Cardiac ventricle fibroblast (primary cell): ENCODE measurements at places on chromosomes 5 and 9. TPM values are rescaled to one million over a fixed set of nuclear protein-coding genes. Genes with fewer than 3 reads are reported as not detected.

The ZFR gene
- total RNA-seq = 43.9 and 48.1 TPM in 2 replicates

The SRP19 gene
- 54.2 and 73.3 TPM in 2 replicates for total RNA-seq

The PAEP gene
- total RNA-seq = not detected in 2 replicates

The PCBD2 gene
- total RNA-seq = 3.3 TPM in 2 replicates

The CARD9 gene
- total RNA-seq = 0.31 and 0.88 TPM in 2 replicates

The FBXO10 gene
- total RNA-seq = 4.7 and 5.2 TPM in 2 replicates

The SH3RF2 gene
- not detected in 2 replicates for total RNA-seq

The ANKRD31 gene
- total RNA-seq = under 0.01 and 0.05 TPM in 2 replicates

The CDH12 gene
- total RNA-seq = not detected in 2 replicates

The TLX3 gene
- not detected in 2 replicates for total RNA-seq

The PPP2R2B gene
- not detected in 2 replicates for total RNA-seq

The PCDHB7 gene
- 1.2 and 1.3 TPM in 2 replicates for total RNA-seq

The CER1 gene
- not detected in 2 replicates for total RNA-seq

The ANGPTL2 gene
- total RNA-seq = 103 and 157 TPM in 2 replicates

The HSD17B3 gene
- total RNA-seq = not detected in 2 replicates

The SLC1A1 gene
- total RNA-seq = 16.2 and 18.7 TPM in 2 replicates

The CDH9 gene
- not detected in 2 replicates for total RNA-seq

The PCDHB13 gene
- 1.4 and 1.7 TPM in 2 replicates for total RNA-seq

The CRB2 gene
- not detected in 2 replicates for total RNA-seq

The P4HA2 gene
- 72.7 and 74.6 TPM in 2 replicates for total RNA-seq

The SLC46A2 gene
- total RNA-seq = not detected in 2 replicates

The ANKRD34B gene
- total RNA-seq = not detected in 2 replicates

The TUSC1 gene
- total RNA-seq = 5.7 and 8.0 TPM in 2 replicates

The UNC5A gene
- total RNA-seq = 0.44 and 0.78 TPM in 2 replicates

The DBH gene
- not detected in 2 replicates for total RNA-seq

The HCN1 gene
- total RNA-seq = not detected in 2 replicates

The FLT4 gene
- total RNA-seq = 2.0 and 2.8 TPM in 2 replicates

The CKMT2 gene
- not detected in 2 replicates for total RNA-seq

The SV2C gene
- total RNA-seq = not detected in 2 replicates

The GRM6 gene
- total RNA-seq = not detected in 2 replicates

The C1QTNF3 gene
- total RNA-seq = 0.31 and 0.78 TPM in 2 replicates

The ARL10 gene
- 8.4 and 9.0 TPM in 2 replicates for total RNA-seq

The AQP7 gene
- total RNA-seq = 2.9 and 3.7 TPM in 2 replicates

The SNCAIP gene
- 0.19 and 0.78 TPM in 2 replicates for total RNA-seq

The PLPP7 gene
- total RNA-seq = 16.5 and 22.2 TPM in 2 replicates

The ENTPD2 gene
- not detected in 2 replicates for total RNA-seq

The GLRA1 gene
- not detected in 2 replicates for total RNA-seq

The TAF11L10 gene
- not detected in 2 replicates for total RNA-seq

The ITGA1 gene
- total RNA-seq = 5.1 and 20.9 TPM in 2 replicates

The PGM5 gene
- 0.88 and 1.7 TPM in 2 replicates for total RNA-seq

The IL33 gene
- total RNA-seq = 127 and 138 TPM in 2 replicates

The MLANA gene
- not detected in 2 replicates for total RNA-seq

The TCF7 gene
- total RNA-seq = 0.34 and 0.62 TPM in 2 replicates

The AGXT2 gene
- not detected in 2 replicates for total RNA-seq

The BBLN gene
- total RNA-seq = 279 and 292 TPM in 2 replicates

The HTR1A gene
- not detected in 2 replicates for total RNA-seq

The STPG3 gene
- not detected in 2 replicates for total RNA-seq

The FOXD1 gene
- total RNA-seq = 0.44 and 1.1 TPM in 2 replicates

The NREP gene
- 15.5 and 15.7 TPM in 2 replicates for total RNA-seq

The POLR1E gene
- 25.9 and 30.3 TPM in 2 replicates for total RNA-seq

The PURA gene
- total RNA-seq = 13.4 and 15.7 TPM in 2 replicates

The ADRA1B gene
- 0.83 and 1.7 TPM in 2 replicates for total RNA-seq
